ENCODE measurements at places on chromosomes 3 and 15.

GRCh38 chr15:66908744-66909095 is 156.7 kb upstream of the SMAD3 start:
- DNase-seq = no peak

DNA sequence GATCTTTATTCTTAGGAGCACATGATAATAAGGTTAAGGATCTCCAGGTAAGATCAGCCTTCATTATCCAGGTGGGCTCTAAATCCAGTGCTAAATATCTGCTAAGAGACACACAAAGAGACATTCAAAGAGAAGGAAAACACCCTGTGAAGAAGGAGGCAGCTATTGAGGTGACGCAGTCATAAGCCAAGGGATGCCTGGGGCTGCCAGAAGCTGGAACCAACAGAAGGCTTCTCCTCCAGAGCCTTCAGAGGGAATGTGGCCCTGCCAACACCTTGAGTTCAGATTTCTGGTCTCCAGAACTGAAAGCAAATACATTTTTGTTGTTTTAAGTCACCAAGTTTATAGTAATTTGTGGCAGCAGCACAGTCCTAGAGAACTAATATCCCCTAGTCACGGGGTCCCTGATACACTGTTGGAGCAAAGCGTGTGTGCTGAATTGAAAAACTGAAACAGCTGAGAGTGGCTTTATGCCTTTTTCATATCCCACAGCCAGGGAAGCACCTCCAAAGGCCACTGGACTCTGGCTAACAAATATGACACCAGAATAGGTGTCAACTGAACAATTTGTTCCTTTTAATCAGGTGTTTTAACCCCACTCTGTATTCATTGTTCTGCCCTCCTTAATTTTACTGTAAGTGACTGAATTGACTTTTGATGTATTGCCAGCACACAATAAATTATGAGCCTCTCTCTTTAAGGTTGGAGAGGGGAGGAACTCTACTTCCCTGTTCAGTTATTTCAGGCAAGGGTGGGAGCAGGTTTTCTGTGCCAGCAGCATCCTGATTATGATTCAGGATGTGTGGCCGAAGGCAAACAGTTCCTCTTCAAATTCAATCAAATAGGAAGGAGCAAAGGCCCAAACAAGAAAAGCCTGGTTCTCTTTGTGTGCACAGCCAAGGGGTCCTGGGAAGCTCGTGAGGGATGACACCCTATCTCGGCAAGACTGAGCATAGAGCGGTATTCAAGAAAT is 151.8 kb upstream of the HES1 start:
- DNase-seq = no peak

DNA sequence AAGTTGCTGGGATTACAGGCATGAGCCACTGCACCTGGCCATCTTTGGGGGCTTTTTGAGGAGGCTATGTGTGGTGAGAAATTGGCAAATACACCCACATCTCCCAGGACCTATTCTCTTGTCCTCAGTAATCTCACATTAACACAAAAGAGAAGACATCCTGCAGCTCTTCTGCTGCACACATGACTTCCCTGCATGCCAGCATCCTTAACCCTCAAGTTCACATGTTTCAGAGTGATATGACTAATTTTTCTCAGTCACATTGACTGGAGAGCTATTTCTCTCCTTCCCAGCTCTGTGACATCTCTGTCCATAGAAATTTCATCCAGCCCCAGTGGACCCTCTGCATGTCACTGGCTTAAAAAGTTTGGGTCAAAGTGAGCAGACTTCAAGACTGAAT is 1.9 kb upstream of the SKIC8 start:
- no peak for DNase-seq

- DNase-seq = no peak
These were observed 89.2 kb upstream of the MITF start for GRCh38 chr3:69650066-69650419.

DNA sequence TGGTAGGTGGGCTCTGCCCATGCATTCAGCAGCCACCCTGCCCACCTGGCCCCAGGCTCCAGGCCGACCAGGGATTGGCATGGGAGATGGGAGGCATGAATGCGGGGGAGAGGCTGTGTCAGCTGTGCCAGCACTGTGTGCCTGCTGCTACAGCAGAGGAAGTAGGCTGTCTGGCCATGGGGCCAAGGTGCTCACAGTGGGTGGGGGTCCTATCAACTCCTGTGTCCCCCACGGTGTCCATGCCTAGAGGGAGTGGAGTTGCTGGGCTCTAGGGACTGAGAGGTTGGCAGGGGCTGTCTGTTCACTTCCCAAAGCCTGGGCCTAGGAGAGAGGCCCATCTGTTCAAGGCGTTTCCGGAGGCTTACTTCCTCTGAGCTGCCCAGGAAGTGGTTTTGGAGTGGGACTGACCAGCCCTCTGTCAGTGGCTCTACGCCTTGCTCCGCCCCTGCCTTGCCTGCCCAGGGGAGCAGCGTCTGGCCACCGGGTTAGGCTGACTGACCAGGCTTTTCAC is 5.8 kb downstream of the PRKCD start:
- no peak for DNase-seq

GRCh38 chr3:60497902-60498301 is 753.4 kb downstream of the FHIT start:
- DNase-seq = no peak

GRCh38 chr15:101128221-101129015 is 123.4 kb downstream of the CHSY1 start:
- DNase-seq = no peak

GRCh38 chr15:38374556-38374955 is 79.4 kb upstream of the FAM98B start:
- no peak for DNase-seq

DNA sequence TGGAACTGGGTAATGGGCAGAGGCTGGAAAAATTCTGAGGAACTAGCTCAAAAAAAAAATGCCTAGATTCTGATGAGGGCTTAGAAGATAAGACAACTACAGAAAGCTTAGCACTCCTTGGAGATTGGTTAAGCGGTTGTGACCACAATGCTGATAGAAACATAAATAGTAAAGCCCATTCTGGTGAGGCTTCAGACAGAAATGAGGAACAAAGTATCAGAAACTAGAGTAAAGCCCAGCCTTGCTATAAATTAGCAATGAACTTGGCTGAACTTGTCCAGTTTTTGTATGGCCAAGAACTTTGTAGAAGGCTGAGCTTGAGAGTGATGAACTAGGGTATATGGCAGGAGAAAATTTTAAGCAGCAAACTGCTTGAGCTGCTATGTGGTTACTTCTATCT is 25.4 kb downstream of the GOLGB1 start:
- no peak for DNase-seq
